ENCODE measurements at places on chromosomes 1 and 21. TPM values are rescaled to one million over a fixed set of nuclear protein-coding genes. Genes with fewer than 3 reads are reported as not detected.

L1TD1 gene
- total RNA-seq = not detected

C8B gene
- total RNA-seq = not detected

OR10Z1 gene
- total RNA-seq = not detected

KCNJ15 gene
- 1.7 TPM for total RNA-seq

KLF17 gene
- not detected for total RNA-seq

TRIM45 gene
- 1.1 TPM for total RNA-seq

PIGP gene
- 20.1 TPM for total RNA-seq

ARHGAP29 gene
- not detected for total RNA-seq

RNF187 gene
- total RNA-seq = 137 TPM

LIPI gene
- total RNA-seq = not detected

CELA3A gene
- total RNA-seq = not detected

SLX9 gene
- total RNA-seq = 84.7 TPM

RIPPLY3 gene
- 0.10 TPM for total RNA-seq

FBLIM1 gene
- total RNA-seq = not detected

SLC25A34 gene
- total RNA-seq = 1.8 TPM

SYT14 gene
- not detected for total RNA-seq

PDC gene
- total RNA-seq = not detected

Measured in activated T-helper 1 cell treated with anti-CD3 and anti-CD28 coated beads, Interleukin-12 subunit alpha, Interleukin-12 subunit beta, Interleukin-2, Interleukin-4 antibody, amounts not matched to agents 30 ng/mL and 10 ng/mL and 1 ng/mL, durations not matched to agents 14 hours and 24 hours and 36 hours (primary cell).